Activated CD8-positive, alpha-beta memory T cell treated with anti-CD3 and anti-CD28 coated beads, Interleukin-2, amount 50 U/mL, for 4 hours (primary cell): ENCODE measurements at places on chromosomes 7 and 10.
A peak's percentile ranks its signal among the peaks of the same experiment; 100 is the strongest.

DNA sequence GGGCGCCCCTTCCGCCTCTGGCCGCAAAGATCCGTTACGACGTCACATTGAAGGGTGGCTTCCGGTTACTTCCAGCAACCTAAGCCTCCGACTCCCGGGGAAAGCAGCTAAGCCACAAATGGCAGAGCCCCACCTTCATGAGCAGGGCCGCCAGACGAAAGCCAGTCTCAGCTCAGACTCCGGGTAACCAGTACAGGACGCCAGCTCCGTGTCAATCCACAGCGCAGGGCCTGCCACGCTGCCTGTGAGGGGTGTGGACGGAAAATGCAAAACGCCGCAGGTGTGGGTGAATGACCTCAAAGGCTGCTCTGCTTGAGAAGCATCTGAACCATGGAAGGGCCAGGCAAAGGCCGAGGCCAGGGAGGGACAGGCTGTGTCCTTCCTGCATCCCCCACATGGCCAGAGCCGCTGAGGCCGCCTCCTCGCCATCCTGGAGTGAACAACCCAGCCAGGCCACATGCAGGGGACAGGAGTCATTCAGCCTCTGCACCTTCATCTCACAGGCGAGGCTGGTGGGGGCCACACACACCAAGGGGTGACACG, 53.5 kb upstream of the PPP2R2D start:
- no peak for DNase-seq

DNA sequence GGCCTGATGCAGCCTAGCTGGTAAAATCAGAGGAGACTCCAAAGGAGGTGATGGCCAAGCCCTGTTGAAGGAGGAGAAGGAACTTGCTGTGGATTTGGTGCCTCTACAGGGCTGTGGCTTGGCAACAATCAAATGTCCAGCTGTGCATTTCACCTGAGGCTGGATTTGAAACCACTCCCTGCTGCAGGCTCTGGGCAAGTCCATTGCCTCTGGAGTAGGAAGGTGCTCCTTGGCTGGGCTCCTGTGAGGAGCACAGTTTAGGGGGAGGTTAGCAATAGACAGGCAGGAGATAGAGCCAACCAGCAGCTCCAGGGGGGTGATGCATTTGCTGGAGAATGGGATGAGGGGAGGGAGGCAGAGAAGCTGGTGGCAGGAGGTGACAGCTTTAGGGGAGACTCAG, 26.5 kb downstream of the CDH23 start:
- no peak for DNase-seq

- no peak for DNase-seq
These were observed 83.4 kb downstream of the GAD2 start for GRCh38 chr10:26300001-26300400.

GRCh38 chr7:148964483-148965267, 63.6 kb downstream of the PDIA4 start:
- DNase-seq = no peak

GRCh38 chr7:26950889-26951288, 86.5 kb upstream of the SKAP2 start:
- DNase-seq = no peak

DNA sequence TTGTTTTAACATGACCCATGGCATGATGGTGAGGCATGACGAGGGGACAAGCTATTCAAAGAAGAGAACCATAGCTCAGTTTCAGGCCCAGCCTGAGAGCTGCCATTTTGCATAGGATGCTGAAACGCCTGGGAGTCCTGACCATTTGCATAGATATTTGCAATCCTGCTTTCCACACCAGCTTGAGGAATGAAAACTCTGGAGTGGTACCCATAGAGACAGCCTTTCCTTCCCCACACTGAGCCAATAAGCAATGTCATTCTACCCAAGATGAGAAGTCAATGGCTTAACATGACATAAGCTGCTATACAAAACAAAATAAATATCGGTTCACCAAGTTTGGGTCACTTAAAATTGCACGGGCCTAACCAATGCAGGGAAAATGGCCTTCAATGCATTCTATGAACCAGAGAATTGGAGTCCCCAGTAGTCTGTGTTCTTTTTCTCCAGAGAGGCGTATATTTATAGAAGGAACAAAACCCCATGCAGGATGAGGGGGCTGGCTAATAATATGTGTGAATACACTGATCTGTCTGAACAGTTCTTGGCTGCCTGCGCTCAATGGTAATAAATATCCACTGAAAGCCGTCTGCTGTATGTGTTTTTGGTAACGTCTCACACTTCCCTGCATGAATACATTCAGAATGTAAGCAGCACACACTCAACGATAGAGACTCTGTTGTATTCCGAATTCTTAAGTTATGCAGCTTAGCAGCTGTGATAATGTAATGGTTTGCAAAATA, 329.3 kb downstream of the FRMD4A start:
- no peak for DNase-seq

DNA sequence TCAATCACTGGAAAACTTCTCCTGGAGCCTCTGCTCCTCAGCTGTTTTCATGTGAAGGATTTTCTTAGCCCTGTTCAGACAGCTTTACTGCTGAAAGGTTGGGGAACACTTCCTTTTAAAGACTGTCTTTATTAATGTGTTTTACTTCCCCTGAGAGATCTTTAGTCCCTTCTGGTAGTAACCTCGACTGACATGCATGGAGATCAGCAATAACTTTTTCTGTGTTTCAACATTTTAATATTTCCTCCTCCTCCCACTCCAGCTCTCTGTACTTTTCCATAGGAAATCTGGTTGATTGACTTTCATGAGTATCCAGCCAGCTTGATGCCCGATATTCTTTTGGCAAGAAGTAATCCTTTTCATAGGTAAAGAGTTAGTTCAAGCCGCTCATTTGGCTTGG, 62.7 kb upstream of the STRIP2 start:
- no peak for DNase-seq

DNA sequence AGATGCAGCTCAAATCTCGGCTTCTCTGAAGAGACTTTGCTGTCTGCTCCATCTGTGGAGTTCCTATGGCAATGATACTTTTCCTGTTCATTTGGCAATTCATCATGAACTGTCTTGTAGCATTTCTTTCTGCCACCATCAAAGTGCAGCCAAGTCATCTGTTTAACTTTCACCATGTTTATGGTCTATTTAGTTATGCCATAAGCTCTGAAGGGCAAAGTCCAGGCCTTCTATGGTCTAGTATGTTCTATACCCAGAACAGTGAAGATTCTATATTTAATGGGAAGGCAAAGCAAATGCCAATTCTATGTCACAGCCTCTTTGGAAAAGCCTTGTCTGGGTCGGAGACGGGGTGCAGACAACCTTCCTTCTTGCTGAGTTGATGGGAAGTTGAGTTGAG, 472.6 kb downstream of the PLXNA4 start:
- no peak for DNase-seq

DNA sequence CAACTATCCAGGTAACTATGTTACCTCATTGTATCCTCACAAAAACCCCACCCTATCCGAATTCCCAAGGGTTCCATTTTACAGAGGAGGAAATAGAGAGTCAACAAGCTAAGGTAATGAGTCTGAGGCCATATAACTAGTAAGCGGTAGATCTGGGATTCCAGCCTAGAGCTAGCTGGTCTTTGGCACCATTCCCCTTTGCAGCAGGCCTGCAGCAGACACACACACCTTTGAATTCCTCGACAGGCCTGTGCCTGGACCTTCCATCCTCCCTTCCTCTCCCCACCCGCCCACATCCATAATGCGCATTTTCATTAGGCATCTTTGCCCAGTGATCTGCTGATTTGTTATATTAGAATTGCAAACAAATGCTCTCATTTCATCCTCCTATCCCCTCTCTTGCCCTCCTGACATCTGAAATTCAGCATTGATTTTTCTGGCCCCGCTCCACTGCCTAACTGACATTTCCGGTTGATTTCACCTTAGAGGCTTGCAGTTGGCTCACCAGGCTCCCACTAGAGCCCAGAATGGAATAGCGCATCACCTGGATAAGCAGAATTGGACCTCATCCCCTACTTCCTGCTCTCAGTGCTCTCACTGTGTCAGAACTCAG, 129.5 kb downstream of the PLXNA4 start:
- DNase-seq = no peak

- DNase-seq = no peak
These were observed 10.7 kb downstream of the KMT2E start for GRCh38 chr7:105024734-105025133.

DNA sequence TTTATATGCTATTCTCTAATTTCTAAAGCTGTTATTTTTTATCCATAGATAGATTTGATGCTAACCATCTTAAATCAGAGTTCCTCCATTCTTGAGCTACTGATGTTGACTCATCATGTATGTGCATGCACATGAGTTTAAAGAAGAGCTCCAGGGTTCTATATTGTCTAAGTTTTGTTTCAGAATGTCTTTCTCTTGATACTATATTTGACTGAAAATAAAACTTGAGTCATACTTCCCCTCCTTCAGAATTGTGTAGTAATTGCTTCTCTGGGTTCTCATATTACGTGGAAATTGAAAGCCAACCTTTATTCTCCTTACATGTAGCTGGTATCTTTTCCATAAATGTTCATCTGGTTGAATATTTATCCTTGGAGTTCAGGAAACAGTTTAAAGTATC, 89.4 kb downstream of the LRRTM3 start:
- no peak for DNase-seq

- DNase-seq = no peak
These were observed 263.1 kb upstream of the PITRM1 start for GRCh38 chr10:3435671-3436070.

GRCh38 chr7:129367700-129368388, 66.4 kb upstream of the STRIP2 start:
- peak; percentile 74 for DNase-seq

- no peak for DNase-seq
These were observed 551.7 kb upstream of the LRRN3 start for GRCh38 chr7:110539216-110539615.

DNA sequence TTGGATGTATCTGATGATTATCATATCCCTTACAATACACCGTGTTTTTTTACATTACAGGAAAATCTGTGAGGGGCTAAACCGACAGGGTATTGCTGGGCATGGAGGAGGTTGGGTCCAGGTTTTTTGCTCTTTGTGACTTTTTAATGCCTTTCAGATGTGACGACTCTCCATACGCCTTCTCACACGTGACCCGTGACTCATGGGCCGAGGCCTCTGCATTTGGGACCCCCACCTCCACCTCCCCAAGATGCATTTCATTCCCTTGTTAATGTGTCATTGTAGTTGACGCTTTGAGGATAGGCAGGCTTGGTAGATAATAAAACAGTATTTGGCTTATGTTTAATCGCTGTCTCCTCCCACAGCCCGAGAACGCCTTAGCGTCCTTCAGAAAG, 95.3 kb downstream of the CUX1 start:
- DNase-seq = no peak

DNA sequence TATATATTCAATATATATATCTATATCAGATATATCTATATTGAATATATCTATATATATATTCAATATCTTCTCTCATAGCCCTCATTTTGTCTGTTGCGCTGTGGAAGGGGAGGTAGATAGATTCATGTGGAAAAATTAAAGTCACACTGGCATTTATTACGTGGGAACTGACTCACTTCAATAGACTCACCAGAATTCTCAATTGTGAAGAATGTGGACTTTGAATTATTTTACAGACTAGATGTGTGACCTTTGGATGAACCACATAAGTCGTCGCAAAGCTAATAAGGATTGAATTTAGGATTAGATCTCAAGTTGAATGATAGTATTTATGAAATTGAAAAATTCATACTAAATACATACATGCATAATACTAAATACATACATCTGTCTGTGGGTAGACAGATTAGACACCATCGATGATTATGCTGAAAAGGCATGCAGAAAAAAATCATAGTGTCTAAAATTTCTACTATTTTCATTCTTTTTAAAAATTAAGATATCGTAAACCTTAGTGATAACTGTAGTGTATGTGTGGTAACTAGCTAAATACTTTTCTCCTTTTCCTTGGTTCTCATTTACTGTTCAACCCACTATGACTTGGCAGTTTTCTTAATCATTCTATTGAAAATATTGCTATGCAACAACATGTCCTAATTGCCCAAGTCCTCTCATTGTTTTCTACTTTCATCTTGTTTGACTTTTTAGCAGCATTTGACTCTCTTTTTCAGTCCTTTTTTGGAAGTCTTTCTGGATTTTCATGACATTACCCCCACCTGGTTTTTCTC, 61.8 kb upstream of the A1CF start:
- DNase-seq = no peak

GRCh38 chr10:119505131-119505551, 37.4 kb downstream of the RGS10 start:
- no peak for DNase-seq

GRCh38 chr7:33937871-33938270, 32.5 kb downstream of the BMPER start:
- DNase-seq = no peak

DNA sequence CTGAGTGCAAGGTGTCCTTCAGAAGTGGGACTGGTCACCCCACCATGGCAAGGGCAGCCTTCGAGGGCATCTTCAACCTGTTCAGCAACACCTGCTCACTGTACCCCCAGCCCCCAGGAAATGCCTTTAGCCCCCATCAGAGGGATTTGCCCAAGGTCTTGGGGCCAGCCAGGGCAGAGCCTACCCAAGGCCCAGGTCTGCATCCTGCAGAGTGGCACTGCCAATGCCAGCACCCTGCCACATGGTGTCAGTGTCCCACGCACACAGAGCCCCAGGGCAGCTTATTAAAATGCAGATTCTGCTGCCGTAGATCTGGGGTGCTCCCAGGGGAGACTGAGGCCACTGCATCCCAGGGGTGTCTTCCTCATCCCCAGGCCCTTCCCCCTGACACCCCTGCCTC, 106.2 kb upstream of the KCTD7 start:
- DNase-seq = no peak

GRCh38 chr7:96088579-96088978, 233.3 kb downstream of the SLC25A13 start:
- no peak for DNase-seq

DNA sequence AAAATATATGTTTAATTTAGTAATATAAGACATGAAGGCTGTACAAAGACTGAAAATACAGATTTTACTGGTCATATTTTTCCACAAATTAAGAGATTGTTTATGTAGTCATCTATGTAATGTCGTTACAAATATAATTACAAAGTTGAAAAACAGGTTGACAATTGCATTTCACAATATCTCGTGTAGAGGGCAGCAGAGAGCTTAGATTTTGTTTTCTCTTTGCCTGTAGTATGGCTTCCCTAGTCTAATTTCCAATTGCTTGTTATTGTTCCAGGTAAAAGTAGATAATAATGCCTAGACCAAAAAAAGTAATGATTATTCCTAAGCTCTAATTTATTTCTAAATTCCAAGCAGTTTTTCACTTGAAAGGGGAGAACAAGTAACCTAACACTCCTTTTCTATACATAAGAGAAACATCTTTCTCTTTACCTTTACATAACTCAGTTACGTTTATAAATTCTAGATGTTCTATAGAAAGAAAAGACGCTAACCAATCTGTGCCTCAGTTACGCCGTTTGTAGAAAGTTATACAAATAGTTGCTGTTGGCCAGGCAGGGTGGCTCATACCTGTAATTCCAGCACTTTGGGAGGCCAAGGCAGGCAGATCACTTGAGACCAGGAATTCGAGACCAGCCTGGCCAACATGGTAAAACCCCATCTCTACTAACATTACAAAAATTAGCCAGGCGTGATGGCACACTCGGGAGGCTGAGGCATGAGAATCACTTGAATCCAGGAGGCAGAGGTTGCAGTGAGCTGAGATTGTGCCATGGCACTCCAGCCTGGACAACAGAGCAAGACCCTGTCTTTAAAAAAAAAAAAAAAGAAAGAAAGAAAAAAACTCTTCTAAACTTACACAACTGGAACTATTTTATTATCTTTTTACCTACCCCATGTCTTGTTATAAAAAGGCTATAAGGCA, 30.0 kb downstream of the NET1 start:
- DNase-seq = no peak
